Non-pigmented ciliary epithelial cell (primary cell): ENCODE measurements at places on chromosomes 1 and 21.

DNA sequence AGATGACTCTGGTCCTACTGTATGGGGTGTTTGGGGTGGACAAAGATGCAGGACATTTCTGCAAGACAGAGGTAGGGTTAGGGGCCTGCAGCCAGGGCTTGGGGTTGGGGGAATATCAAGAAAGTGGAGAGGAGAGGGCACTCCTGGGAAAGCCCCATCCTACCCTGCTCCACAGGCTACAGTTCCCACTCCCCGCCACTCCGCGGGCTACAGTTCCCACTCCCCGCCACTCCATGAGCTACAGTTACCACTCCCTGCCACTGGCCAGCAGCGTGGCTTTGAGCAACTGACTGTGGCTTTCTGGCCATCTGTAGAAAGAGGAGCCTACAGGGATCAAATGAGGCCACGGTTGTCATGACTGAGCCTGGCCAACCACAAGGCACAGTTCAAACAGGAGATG lies 93.8 kb upstream of the GRIK3 start:
- no peak for DNase-seq

- DNase-seq: no peak
Measured at GRCh38 chr1:43049481-43049880, 90.8 kb upstream of the SLC2A1 start.

GRCh38 chr1:213947200-213947801 lies 40.5 kb upstream of the PROX1 start:
- DNase-seq: no peak

GRCh38 chr21:38984568-38984967 lies 178.8 kb downstream of the ETS2 start:
- DNase-seq: no peak

DNA sequence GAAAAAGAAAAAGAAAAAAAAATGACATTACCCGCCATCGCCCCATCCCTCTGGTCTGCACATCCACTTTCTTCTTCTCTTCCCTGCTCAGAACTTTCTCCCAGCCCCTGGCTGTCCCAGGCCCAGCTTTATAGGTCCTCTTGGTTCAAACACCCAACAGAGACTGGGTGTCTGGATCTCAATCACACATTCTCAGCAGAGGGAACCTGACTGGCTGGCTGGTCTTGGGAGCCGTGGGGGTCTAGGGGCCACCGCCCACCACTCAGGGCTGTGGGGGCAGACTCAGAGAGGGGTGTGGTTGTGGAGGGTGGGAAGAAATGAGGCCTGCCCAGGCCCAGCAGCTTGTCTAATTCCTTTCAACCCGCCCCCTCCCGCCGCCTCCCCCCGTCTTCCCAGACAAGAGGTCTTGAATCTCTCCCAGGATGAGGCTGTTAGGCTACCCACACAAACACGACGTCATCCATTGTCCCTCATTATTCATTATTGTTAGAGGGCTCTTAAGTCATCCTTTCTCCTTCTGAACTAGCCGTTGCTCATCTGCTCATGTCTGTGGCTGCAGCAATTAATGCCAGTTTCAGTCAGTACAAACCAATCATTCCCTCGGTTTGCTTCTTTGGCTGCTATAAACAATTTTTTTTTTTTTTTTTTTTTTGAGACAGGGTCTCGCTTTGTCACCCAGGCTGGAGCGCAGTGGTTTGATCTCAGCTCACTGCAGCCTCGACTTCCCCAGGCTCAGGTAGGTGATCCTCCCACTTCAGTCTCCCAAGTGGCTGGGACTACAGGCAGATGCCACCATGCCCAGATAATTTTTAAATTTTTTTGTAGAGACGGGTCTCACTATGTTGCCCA lies 40.6 kb upstream of the CLIC4 start:
- DNase-seq: no peak

DNA sequence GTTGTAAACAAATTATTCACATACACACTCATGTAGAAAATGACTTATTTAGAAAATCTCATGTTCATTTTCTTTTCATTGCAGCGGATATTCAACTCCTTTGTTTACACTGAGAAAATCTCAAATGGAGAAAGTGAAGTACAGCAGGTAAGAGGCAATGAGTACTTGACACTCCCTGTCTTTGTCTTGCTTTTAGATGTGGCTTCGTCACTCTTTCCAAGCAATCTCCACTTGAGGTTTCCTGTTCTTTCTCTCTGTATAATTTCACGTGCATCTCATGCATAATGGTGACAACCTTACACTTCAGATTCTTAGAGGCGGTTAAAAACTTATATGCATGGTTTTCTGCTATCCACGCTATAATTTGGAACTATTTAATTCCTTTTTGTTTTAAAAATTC lies 80.6 kb downstream of the CACHD1 start:
- DNase-seq: no peak

DNA sequence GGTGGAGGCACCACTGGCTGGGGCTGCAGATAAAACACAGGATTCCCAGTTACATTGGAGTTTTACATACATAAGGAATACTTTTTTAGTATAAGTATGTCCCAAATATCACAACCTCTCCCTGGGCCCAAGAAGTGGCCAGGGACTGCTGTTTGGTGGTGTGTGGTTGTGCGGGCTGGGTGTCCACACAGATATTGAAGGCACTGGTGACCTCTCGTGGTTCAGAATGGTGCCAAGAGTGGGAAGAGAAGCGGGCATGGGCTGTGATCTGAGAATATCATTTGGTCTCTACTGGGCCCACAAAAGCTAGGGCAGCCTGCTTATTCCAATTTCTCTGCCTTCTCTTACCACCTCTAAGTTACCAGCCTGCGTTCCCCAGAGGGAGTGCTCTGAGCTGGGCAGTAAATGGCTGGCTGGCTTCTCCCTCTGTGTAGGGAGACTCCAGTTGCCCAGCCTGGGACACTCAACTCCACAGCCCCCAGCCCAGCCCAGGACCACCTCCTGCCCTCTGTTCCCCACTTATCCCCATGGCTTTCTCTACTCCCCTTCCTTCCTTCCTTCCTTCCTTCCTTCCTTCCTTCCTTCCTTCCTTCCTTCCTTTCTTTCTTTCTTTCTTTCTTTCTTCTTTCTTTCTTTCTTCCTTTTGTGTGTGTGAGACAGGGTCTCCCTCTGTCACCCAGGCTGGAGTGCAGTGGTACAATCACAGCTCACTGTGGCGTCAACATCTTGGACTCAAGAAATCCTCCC lies 42.8 kb upstream of the RD3 start:
- DNase-seq: no peak

DNA sequence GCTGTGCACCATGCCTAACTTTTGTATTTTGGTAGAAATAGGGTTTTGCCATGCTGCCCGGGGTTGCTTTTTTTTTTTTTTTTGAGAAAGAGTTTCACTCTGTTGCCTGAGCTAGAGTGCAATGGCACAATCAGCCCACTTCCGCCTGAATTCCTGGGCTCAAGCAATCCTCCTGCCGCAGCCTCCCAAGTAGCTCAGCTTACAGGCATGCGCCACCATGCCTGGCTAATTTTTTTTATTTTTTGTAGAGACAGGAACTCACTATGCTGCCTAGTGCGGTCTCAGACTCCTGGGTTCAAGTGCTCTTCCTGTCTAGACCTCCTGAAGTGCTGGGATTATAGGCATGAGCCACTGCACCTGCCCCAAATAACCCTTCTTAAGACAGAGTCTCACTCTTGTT lies 153.5 kb downstream of the SLC45A1 start:
- DNase-seq: no peak

DNA sequence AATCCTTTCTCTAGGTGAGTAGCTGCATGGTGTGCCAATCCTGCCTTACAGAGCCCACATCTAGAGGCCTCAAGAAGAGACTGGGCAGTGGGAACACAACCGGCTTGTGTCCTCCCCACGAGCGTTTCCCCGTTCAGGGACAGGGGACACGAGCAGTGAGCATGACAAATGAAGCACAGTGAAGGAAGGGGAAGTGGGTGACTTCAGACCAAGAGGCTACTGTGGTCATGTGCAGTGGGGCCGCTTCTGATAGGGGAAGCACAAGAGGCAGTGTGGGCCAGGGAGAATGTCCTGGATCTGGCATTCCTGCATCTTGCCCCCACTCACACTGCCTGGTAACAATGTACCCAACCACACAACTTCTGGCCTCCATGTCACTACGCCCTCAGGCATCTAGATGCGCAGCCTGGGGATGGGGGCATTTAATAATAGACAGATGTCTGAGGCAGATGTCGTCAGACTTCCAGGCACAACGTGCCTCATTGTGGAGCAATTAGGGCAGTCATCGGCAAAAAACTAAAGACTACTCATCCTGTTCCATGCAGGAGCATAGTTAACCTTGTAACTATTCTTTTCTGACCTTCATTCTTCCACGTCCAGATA lies 155.6 kb upstream of the NBPF11 start:
- DNase-seq: no peak

- no peak for DNase-seq
Measured at GRCh38 chr1:113809670-113810602, 2.3 kb downstream of the RSBN1 start.

- DNase-seq: no peak
Measured at GRCh38 chr1:71656902-71657301, 576.1 kb upstream of the ZRANB2 start.

GRCh38 chr1:228825840-228826484 lies 90.7 kb downstream of the RHOU start:
- no peak for DNase-seq

GRCh38 chr1:58882322-58882948 lies 98.6 kb upstream of the JUN start:
- DNase-seq: no peak

GRCh38 chr1:17377325-17377953 lies 5.4 kb downstream of the PADI6 start:
- DNase-seq: no peak

- DNase-seq: no peak
Measured at GRCh38 chr1:39406533-39407450, 84.6 kb upstream of the BMP8A start.

- DNase-seq: no peak
Measured at GRCh38 chr1:84842748-84843231, 50.2 kb downstream of the LPAR3 start.

- no peak for DNase-seq
Measured at GRCh38 chr1:29200906-29201594, 19.4 kb upstream of the SRSF4 start.

DNA sequence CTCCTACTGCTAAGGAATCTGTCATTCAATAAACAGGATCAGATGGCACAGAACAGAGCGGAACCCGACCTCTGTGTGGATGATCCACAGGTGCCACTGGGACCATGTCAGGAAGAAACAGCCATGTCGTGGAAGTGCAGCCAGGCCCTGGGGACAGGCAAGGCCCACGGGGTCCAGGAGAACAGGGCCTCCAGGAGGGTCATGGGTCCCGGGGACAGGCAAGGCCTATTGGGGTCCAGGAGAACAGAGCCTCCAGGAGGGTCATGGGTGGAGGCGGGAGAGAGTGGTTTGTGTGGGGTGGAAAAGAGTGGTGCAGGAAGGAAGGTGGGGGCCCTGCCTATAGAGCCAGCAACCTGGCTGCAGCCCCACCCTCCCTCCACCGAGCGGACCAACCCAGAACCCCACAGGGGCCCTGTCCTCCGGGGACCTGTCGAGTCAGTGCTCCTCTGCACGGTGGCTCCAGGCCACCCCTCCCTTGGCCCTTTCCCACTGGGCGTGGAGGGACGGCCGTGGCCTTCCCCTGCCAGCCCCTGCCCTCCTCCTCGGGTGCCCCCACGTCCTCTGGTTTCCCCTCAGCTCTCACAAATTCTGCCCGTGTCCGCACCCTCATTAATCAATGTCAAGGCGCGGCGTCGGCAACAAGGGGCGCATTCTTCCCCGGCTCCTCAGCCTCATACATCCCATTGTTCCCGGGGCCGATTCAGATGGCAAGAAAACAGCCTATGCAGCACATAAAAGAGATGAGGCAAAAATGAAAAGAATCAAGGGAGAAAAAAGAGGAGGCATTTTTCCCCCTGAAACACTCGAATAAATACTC lies 146.4 kb downstream of the PRDM16 start:
- DNase-seq: no peak

GRCh38 chr1:32179193-32179442 lies 357 bp upstream of the TXLNA start:
- DNase-seq: no peak
